ENCODE measurements at places on chromosomes 3 and 15.

DNA sequence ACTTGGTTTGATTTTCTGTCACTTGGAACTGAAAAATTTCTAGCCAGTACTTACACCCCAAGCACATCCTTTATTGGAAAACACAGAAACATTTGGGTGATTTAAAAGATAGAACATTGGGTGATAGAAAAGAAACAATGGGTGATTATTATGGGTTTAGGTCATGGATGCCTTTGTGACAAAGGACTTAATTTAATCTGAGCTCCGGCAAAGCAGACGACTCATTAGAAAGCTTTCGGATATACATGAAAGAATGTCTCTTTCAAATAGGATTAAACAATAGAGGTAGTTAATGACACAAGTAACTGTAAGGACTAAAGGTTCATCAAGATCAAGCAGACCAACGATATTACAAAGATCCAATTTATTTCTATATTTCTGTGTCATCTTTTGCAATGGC is 37.3 kb upstream of the CNTN4 start:
- no peak for DNase-seq

DNA sequence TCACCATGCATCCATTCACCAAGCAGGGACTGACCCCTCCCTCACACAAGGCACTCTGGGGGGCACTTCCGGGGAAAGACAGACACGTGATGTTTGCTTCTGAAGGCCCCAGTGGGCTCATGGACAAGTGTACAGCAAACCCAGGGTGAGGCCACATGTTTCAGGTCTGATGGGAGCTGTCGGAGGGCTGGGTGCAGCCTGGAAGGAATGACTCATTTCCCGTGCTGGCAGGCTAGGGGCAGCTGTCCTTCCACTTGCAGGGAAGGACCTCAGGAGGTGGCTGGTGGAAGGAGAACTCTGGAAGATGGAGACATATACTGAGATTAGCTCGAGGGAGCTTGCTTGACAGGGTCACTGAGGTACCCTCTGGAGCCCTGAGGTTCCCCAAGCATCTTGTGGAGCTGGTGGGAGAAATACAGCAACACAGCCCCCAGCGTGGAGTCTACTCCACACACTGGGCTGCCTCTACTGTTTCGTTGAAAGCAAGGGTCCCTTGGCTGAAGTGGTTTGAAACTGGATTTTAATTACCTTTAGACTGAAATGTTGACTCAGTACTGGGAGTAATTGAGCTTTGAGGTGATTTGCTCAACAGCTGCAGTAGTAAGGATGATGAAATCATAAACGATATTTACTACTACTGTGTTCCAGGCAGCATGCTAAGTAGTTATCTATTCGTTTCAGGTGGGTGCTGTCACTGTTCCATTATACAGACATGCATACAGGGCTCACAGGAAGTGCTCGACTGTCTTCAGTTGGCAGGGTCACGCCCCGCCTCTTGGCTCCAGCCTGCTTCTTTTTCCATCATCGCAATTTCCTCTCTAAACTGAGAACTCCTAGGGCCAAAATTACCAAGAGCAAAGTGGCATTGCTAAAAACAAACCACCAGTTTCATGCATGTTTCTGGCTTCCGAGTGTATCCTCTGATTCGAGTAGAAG is 230.4 kb downstream of the ADAMTS17 start:
- DNase-seq = peak; percentile 72

DNA sequence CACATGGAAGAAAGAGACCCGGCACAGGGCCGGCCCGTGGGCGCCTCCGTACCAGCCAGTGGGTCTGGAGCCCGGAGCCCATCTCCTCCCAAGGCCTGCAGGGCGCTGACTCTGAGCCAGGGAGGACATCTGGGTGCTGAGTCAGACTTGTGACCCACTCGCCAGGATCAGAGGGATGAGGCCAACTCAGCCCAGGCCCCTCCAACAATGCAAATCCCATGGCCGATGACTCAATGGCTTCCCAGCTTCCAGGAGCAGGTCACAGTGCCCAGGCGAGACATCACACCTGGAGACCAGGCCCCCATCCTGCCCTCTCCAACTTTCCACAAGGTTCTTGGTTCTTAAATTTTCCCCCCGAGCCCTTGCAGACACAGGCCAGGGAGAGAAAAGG is 95.1 kb downstream of the LRIG1 start:
- peak; percentile 86 for DNase-seq

DNA sequence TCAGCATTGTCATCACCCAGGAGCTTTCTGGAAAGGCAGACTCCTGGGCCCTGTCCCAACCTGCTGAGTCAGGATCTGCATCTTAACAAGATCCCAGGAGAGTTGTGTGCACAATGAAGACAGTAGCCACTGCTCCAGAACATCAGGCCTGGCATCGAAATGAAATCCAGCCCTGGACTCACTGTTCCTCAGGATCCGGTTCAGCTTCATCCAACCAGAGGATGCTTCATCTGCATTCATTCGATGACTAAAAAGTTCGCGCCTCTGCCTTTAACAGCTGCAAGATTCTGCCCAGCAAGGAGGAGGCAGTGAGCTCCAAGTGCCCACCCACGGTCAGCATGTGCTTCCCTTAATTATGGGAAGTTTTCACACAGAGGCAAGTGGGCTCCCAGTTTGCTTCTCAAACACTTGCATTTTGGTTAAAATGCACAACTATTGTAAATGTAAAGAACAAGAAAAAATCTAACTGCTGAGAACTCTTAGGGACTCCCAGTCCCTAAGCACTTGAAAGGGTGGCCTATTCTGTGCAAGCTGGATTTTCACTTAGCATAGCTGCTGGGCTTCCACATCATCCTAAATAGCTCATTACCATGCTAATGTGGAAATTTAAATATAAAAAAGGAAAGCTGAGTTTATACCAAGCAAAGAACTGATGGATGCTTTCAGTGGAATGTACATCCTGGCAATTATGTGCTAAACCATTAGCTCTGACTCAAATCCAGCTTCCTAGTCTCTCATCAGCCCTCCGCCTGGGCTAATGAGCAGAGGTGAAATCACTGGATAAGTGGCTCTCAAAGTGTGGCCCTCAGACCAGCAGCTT is 25.5 kb upstream of the ESYT3 start:
- DNase-seq = peak; percentile 38

DNA sequence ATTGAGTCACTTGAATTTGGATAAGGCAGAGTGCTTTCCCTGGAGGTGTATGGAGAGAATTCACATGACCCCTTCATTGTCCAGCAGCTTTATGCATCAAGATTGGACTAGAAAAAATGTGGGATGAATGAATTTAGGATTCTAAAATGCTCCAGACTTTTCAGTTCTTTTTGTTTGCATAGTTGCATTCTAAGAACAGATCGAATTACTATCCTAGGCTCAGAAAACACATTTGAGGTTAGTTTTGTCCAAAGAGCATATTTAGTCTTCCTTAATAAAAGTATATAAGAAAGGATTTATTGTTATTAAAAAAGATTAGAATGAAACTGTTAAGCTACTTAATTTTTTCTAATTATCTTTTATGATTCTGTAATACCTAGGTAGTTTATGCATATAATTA is 127.4 kb downstream of the UBE2E2 start:
- no peak for DNase-seq

DNA sequence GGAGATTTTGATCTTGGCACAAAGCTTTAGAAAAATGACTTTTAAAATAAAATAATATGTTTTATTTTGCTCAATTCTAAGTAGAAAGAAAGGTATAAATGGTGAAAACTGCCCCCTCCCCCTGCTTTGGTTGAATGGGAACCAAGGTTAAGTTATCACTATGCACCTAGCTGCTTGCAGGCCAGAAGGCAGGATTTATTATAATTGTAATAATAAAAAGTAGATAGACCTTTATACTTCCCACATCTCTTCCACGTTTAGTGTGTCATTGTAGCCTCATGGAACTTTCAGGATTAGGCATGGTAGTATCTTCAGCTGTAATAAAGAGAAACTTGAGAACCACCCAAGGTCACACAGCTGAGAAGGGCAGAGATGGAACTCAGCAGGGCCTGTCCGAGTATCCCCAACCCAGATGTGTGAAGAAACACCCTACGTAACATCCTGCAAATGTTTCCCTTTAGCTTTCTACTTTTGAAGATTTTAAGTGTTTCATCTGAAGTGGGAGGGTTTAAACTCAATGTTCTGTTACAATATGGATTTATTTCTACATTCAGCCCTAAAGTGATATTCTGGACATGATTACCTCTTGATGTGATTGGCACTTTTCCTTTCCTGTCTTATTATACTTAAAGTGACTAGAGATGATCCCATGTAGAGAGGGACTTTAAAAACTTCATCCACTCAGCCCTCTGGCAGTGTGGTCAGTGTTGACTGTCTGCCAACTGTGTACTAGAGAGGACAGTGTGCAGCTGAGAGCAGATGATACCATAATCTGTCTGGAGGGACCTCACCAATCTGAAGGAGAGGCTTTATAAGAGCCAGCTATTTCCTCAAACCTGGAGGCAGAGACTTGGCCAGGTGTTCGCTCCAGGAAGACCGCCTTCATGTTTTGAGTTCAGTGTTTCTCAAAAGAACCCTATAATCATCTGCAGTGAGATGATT is 282.5 kb upstream of the TRIM42 start:
- DNase-seq = no peak

DNA sequence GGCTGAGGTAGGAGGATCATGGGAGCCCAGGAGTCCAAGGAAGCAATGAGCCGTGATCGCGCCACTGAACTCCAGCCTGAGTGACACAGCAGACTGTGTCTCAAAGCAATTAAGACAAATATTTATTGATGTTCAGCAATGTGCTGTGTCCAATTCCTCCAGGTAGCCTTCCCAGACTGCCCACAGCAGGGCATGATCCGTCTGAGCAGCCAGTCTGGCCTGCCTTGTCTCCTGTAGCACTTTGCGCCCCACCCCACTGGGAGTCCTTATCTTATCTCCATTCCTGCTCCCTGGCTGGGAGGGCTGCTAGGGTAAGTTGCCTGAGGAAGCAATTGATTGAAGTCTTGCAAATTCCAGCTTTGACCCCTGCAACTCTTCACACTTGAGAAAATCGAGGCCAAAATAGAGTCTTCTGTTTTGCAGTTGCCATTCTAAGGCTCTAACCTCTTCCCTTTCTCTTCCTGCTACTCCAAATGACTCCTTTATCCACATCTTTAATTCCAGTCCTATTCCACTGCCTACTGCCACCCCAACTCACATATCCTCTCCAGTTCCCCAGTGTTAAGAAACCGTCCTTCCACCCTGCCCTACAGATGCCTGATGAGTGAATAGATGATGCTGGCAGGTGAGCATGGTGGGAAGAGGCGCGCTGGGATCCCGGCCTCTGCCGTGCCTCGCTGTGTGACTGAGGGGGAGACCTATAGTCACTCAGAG is 26.9 kb upstream of the LCTL start:
- DNase-seq = no peak

DNA sequence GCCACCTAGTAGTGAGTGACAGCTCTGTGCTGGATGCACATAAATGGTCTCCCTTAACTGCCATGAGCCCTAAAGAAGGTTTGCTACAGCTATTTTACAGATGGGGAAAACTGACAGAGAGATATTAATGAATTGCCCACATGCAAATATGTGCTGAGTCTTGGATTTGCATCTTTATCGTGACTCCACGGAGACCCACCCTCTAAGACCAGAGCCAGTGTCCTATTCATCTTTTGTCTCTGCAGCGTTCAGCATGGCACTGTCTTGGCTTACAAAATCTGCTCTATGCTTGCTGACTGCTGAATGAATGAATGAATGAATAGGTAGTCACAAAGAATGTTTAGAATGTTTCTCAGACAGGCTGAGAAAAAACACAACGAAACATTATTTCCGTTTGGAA is 48.3 kb downstream of the BTD start:
- no peak for DNase-seq

DNA sequence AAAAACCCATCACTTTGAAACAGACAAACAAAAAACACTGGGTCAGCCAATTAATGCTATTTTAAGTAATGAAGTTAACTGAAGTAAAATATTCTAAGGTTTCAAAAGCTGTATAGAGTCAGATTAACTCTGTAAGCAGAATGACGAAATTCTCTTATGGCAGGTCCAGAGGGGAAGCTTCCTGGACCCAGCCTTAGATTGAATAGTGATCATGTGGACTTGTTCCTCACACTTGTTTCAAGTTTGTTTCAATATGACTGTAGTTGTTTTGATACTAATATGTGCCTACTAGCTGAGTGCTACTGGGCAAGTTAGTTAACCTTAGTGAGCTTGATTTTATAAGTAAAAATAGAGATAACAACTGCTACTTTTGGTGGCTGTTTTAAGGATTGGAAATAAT is 32.6 kb downstream of the PLS1 start:
- no peak for DNase-seq

DNA sequence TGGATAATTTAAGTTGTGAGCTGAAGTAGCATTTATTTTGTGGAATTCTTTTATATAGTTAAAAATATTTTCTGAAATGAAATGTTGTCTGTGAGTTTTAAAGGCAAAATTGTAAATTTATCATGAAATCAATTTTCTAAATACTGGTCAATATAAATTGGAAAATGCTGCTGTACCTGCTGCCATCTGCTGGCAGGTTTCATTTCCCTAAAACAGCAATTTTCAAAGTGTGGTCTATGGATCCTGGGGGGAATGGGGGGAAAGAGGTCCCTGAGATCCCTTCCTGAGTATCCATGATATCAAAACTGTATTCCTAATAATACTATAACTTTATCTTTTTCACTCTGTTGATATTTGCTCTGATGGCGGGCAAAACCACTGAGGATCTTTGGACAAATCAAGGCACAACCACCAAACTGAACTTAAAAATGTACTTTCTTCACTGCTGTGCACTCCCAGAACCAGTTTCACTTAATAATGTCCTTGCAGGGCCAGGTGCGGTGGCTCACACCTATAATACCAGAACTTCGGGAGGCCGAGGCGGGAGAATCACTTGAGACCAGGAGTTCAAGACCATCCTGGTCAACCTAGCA is 17.2 kb upstream of the CCR4 start:
- DNase-seq = peak; percentile 13

DNA sequence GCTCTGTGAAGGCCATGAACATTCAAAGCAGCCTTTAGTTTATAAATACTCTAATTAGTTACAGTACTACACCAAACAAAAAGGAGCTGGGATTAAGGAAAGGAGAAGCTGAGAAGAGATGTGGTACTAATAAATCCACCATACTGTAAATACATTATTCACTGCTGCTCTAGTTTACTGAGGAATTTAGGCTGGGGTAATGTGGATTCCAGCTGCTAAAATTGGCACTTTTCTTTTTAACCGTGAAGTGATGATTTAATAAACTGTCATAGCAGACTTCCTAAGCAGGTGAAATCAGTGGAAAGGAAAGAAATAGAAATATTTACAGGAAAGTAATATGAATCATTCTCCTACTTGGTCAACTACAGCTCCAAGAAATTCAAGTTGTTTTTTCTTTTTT is 88.7 kb downstream of the TFG start:
- DNase-seq = peak; percentile 49

DNA sequence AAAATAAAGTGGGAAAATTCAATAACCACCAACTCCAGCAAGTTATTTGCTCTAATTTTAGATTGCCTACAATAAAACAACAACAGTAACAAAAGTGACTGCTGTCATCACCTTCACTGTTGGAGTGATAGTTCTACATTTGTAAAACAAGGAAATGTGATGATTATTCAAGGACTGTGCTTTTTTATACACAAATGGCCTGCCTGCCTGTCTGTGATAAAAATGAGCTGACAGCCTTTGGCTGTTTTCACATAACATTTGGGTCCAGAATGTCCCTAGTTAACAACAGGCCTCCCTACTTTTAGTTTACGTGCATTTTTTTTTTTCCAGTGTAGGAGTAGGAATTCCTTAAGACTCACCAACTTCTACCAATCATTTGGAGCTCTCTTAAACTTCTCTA is 768.8 kb downstream of the PDCD6IP start:
- no peak for DNase-seq

Measured in AG10803 (cell line).